ENCODE measurements at places on chromosomes 5 and 9.

- no peak for DNase-seq
These were observed 33.7 kb upstream of the MVB12B start for GRCh38 chr9:126292736-126293521.

GRCh38 chr9:21137020-21137419 is 4.6 kb downstream of the IFNW1 start:
- DNase-seq, result no peak

- DNase-seq, result no peak
These were observed 160.7 kb downstream of the TTC39B start for GRCh38 chr9:15146268-15146700.

DNA sequence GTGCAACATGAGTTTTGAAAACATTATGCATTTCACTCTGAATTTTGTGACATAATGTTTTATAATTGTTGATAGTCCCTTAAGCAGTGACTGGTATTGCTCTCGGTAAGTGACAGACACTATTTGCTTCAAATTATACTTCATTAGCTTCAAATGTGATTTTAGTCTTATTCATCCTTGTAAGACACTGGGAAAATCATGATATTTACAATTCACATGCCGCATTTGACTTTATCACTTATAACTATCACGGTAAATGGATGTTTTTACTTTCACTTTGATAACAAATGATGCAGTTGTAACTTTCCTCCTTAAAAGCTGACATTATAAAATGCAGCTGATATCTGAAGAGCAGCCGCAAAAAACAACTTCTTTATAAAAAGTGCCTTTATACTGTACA is 44.1 kb upstream of the ITGA2 start:
- no peak for DNase-seq

- DNase-seq, result no peak
These were observed 3.4 kb upstream of the COL15A1 start for GRCh38 chr9:98940276-98940675.
